ENCODE measurements at places on chromosomes 7 and 10.

DNA sequence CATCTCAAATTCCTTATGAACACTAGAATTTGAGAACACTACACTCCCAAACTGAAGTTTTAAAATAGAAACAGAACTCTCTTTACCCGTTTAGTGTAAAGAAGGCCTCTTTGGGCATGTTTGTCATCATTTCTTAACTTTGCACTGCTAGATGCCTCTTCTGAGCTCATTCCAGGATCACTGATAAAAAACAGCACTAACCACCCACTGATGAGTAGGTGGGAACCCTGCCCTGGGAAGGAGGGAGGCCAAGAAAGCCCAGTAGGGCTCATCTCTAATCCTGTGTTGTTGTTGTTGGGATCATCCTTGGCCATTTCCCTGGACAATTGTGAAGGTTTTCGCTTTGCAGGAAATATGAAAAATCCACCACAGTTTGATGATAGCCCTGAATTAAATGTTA is 68.2 kb downstream of the CUBN start:
- DNase-seq = no peak
- H3K4me1 ChIP-seq = no peaks in the 10 kb centered on the region
- H3K27ac ChIP-seq = no peak overlapping the region
- H3K4me3 ChIP-seq = no peak overlapping the region
- no peaks in the 10 kb centered on the region for H3K36me3 ChIP-seq
- no peaks in the 10 kb centered on the region for H3K27me3 ChIP-seq

DNA sequence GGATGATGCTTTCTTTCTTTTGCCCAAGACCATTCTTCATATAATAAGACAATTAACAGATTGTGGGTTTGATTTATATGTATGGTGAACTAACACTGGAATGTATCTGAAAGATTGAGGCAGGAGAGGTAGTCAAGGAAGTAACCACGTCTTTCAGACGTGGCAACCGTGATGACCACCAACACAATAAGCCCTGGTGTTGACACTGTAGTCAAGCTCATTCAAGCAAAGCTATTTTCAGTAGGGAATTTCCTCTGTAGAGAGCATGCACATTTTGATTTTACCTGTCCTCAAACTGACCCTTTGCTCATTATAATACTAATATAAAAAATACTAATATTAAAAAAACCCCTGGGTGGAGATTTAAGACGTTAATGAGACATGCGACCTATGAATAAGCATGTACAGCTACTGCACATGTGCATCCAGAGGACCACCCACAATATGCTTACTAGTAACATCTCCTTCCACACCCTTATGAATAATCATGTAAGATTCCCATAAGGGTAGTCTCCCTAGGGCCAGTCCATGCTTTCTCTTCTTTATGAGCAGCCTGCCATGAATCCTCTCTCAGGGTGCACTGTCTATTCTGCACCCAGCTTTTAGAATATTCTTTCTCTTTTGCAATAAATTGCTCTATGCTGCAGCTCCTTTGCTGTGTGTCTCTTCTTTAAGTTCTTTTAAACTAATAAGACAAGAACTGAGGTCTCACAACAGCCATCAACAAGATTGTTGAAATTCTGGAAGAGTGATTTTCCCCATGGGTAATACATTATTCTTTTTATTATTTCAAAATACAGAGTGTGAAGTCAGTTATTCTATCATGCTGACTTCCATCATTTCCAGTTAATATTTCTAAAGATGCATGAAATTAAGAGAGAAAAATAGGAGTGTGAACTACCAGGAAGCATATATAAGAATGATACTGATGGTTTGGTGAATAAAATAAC is 151.3 kb upstream of the NPVF start:
- no peak overlapping the region for H3K4me3 ChIP-seq
- no peaks in the 10 kb centered on the region for H3K4me1 ChIP-seq
- no peaks in the 10 kb centered on the region for H3K27me3 ChIP-seq
- no peaks in the 10 kb centered on the region for H3K36me3 ChIP-seq
- DNase-seq = no peak

GRCh38 chr10:11909618-11910017 is 86.5 kb downstream of the PROSER2 start:
- no peaks in the 10 kb centered on the region for H3K4me1 ChIP-seq
- no peaks in the 10 kb centered on the region for H3K36me3 ChIP-seq
- H3K4me3 ChIP-seq = no peak overlapping the region
- no peak overlapping the region for H3K27ac ChIP-seq
- H3K27me3 ChIP-seq = no peaks in the 10 kb centered on the region

DNA sequence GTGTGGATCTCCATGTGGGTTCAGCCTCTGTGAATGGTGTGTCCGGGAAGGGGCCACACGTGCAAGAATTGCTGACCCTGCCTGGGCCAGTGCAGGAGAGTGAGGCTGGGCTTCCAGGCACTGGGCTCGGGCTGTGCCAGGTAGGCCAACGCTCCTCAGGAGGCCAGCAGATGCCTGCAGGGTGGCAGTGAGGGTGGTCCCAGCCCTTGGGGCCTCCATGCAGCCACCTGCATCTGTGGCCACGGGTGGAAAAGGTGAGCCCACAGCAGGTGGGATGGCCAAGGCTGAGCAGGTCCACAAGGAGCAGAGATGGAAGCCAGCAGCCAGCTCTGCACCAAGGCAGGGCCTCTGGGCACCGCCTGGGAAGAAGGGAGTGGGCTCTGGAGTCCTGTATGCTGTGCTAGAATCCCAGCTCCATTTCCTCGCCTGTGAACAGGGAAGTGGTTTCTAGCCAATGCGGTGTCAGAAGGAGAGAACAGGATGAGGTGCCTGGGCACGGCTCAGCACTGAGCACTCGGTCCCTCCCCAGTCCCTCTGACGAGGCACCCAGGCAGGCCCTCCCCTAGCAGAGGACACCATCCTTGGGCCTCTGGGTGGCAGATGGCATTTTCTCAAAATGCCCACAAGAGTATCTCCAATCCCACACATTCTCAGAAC is 31.1 kb upstream of the RET start:
- H3K4me3 ChIP-seq = no peak overlapping the region
- H3K27me3 ChIP-seq = no peaks in the 10 kb centered on the region
- DNase-seq = no peak
- H3K27ac ChIP-seq = no peak overlapping the region
- no peaks in the 10 kb centered on the region for H3K36me3 ChIP-seq
- no peaks in the 10 kb centered on the region for H3K4me1 ChIP-seq

GRCh38 chr10:92590623-92591549 is 2.0 kb upstream of the KIF11 start:
- peaks cover 28% of the 10 kb centered on the region for H3K4me1 ChIP-seq
- H3K27ac ChIP-seq = peak overlapping the region; percentile 96
- H3K36me3 ChIP-seq = no peaks in the 10 kb centered on the region
- H3K4me3 ChIP-seq = peak overlapping the region; percentile 83
- DNase-seq = no peak

GRCh38 chr10:101299211-101299610 is 54.8 kb upstream of the BTRC start:
- H3K36me3 ChIP-seq = no peaks in the 10 kb centered on the region
- H3K4me1 ChIP-seq = no peaks in the 10 kb centered on the region
- no peak overlapping the region for H3K27ac ChIP-seq

- H3K27ac ChIP-seq = no peak overlapping the region
- no peak overlapping the region for H3K4me3 ChIP-seq
- H3K36me3 ChIP-seq = no peaks in the 10 kb centered on the region
- H3K27me3 ChIP-seq = no peaks in the 10 kb centered on the region
- no peak for DNase-seq
Observed at GRCh38 chr7:98213296-98213887, 2.2 kb downstream of the BHLHA15 start.

DNA sequence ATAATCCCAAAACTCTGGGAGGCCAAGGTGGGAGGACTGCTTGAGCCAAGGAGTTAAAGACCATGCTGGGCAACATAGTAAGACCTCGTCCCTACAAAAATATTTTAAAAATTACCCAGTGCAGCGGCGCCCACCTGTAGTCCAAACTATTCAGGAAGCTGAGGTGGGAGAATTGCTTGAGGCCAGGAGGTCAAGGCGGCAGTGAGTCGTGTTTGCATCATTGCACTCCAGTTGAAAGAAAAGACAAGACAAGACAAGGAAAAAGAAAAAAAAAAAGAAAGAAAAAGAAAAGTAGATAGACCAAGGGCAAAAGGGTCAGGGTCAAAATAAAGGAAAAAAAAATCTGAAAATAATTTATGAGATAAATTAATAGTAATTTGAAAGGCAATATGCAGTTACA is 5.8 kb downstream of the ANXA7 start:
- no peaks in the 10 kb centered on the region for H3K27me3 ChIP-seq
- no peak overlapping the region for H3K27ac ChIP-seq
- no peak overlapping the region for H3K4me3 ChIP-seq
- peaks cover 3% of the 10 kb centered on the region for H3K36me3 ChIP-seq
- H3K4me1 ChIP-seq = peaks cover 9% of the 10 kb centered on the region
- no peak for DNase-seq

DNA sequence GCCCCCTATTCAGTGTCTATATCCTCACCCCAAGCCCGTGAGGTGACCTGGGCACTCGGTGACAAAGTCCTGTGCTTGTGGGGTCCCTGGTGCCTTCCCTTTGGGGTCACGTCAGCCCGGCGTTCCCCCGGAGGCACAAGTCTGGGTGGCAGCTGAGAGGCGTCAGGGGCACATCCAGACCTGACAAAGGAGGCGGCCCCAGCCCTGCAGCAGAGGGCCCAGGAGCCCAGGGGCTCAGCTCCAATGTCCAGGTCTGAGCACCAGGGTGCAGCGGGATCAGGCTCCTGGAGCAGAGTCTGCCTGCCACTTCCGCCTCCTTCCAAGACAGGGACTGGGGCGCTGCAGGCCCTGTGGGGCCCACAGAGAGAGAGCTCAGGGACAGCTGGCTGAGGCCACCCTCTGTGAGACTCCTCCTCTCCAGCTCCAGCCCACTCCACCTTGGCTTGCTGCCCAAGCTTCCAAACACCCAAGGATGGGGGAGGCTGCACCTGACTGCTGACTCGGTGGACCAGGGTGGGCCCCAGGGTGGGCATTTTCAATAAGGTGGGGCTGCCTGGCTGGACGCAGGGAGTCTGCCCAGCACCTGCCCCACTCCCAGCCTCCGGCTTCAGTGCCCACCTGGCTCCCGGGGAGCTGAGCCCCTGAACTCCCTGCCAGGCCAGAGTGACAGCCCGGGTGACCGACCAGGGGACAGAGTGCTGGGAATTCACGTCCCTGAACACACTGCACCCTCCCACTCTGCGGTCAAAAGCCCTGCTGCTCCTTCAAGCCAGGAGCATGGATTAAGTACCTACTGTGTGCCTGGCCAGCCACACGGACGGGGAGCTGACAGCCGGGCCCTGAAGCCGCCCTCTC is 1.0 kb upstream of the KNDC1 start:
- no peak overlapping the region for H3K4me3 ChIP-seq
- no peaks in the 10 kb centered on the region for H3K27me3 ChIP-seq
- H3K27ac ChIP-seq = no peak overlapping the region
- no peak for DNase-seq

DNA sequence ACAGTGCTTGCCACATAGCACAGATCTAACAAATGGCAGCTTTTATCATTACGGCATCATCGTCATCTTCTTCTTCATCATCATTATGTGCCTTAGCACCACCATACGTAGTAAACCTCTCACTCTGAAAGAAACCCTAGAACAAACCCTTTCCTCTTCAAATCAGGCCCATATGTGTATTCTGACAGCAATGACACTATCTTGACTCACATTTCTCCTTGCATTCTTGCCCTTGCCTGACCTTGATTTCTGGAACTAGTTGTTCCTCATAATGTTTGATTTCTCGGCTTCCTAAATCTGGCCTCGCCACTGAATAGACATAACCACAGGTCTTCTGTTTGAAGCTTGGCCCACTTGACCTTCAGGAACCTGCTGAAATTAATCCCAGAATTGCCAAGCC is 115.3 kb downstream of the DGKI start:
- H3K36me3 ChIP-seq = no peaks in the 10 kb centered on the region
- no peak overlapping the region for H3K4me3 ChIP-seq
- DNase-seq = no peak
- no peaks in the 10 kb centered on the region for H3K27me3 ChIP-seq
- no peaks in the 10 kb centered on the region for H3K4me1 ChIP-seq
- H3K27ac ChIP-seq = no peak overlapping the region

- H3K27ac ChIP-seq = no peak overlapping the region
- H3K4me1 ChIP-seq = no peaks in the 10 kb centered on the region
- H3K27me3 ChIP-seq = no peaks in the 10 kb centered on the region
- H3K4me3 ChIP-seq = no peak overlapping the region
- DNase-seq = no peak
Observed at GRCh38 chr7:79425665-79426064, 27.8 kb downstream of the MAGI2 start.

DNA sequence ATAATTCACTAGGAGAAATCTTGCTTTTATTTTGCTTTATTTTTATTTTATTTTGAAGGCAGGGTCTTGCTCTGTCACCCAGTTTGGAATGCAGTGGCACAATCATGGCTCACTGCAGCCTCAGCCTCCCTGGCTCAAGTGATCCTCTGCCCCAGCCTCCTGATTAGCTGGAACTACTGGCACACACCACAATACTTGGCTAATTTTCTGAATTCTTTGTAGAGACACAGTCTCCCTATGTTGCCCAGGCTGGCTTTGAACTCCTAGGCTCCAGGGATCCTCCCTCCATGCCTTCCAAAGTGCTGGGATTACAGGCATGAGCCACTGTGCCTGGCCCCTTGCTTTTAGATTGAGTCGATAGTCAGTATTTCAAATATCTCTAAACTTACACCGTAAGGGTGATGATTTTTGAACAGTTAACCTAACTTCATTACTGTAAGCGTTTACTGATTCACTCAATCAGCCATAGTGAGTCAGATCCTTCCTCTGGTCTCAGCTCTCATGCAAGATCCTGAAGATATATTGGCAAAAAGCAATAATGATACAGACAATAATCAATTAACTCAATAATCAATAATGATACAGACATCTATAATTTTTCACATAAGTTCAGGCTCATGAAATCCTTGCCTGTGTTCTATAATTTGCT is 239.5 kb downstream of the KIAA1217 start:
- no peak overlapping the region for H3K27ac ChIP-seq
- peaks cover 3% of the 10 kb centered on the region for H3K4me1 ChIP-seq
- H3K4me3 ChIP-seq = no peak overlapping the region
- DNase-seq = no peak
- no peaks in the 10 kb centered on the region for H3K36me3 ChIP-seq

GRCh38 chr10:53765311-53765710 is 992.7 kb upstream of the MBL2 start:
- H3K36me3 ChIP-seq = no peaks in the 10 kb centered on the region
- no peak for DNase-seq
- no peaks in the 10 kb centered on the region for H3K4me1 ChIP-seq
- H3K27ac ChIP-seq = no peak overlapping the region
- no peaks in the 10 kb centered on the region for H3K27me3 ChIP-seq

DNA sequence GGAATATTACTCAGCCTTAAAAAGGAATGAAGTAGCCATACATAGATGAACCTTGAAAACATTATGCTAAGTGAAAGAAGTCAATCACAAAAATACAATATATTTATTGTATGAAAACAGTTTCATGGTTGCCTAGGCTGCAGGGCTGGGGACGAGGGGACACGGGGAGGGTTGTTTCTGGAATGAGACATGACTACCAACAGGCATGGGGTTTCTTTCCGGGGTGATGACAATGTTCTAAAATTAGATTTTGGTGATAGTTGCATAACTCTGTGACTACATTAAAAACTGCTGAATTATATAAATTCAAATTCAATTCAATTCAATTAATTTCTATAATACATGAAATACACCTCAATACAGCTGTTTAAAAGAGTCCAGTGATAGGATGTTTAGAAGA is 88.0 kb downstream of the ARHGAP22 start:
- H3K4me1 ChIP-seq = no peaks in the 10 kb centered on the region
- no peaks in the 10 kb centered on the region for H3K36me3 ChIP-seq
- no peak overlapping the region for H3K4me3 ChIP-seq

Measured in naive thymus-derived CD4-positive, alpha-beta T cell (primary cell).